Caco-2 (cell line): ENCODE measurements at places on chromosomes 7 and 10.

DNA sequence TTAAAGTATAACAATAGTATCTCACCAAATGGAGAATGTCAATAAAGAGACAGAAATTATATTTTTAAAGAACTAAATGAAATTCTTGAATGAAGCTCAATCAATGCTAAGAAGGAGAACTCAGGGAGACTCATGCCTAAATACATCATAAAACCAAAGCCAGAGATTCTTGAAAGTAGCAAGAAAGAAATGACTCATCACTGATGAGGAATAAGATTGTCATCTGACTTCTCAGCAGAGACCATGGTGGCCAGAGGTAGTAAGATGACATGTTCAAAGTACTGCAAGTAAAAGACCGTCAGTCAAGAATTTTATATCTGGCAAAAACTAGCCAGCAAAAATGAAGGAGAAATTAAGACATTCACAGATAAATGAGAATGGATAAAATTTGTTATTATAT lies 399.0 kb downstream of the GRID1 start:
- no peak for DNase-seq

DNA sequence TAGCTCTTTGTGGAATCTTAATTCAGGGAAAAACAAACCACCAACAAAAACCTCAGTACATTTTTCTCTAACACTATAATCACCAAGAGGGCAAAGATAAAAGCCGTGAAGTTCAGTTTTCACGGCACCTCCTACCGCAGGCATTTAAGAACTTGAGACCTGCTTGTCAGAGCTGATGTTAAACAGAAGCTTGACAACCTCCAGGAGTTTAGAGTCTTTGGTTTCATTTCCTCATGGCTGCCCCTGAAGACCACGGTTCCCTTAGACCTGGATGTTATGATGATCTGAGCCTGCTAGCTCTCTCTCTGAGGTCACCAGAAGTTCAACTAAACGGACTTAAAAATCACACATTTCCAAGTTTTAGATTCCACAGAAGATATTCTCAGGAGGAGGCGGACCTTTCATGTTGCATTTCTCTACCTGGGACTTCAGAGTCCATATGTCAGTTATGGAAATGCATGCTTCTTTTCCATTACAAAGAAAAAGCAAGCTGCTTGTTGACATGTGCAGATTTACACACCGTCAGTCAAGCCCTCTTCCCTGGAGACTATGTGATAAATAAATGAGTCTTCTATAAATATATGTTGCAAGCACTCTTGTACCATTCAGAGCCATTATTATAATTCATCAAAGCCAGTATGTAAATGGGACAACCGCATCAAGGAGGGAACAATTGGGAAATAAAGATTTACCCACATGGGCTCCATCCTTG lies 258.0 kb downstream of the GFRA1 start:
- no peak for DNase-seq

DNA sequence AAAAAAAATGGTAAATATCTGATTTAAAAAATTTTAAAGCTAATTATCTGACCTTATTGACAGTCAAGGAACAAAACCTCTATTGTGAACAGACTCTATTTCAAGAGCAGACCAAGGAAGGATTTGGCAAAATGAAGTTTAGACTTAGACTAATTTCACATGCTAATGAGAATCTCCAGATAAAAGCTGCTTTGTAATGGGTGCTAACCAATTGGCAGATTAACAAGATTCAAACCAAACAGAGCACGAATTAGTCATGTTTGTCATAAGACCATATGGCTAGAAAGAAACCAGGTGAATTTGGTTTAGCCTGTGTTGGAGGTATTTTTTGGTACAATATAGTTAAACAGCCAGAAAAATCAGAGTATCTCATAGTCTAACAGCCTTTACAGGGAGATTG lies 429.1 kb upstream of the NFE2L3 start:
- DNase-seq: no peak

DNA sequence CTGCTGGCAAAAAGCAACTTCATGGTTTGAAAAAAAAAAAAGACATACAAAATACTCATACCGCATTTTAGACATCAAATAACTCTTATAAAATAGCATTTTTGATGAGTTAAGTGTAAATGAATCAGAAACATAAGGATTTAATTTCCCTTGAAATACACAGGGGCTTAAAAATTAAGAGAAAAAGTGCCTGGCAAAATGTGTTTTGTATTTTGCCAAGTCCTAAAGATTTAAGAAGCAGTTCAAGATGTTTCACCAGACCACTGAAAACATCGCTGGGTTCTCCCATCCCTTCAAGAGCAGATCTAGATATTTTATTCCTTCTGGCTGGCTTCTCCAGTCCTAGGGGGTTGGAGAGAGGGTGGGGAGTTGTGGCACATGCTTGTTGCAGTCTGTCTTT lies 396.4 kb downstream of the INHBA start:
- no peak for DNase-seq

- DNase-seq: no peak
Measured at GRCh38 chr7:101154693-101155102, 422 bp downstream of the AP1S1 start.

GRCh38 chr7:2225830-2226229 lies 6.9 kb downstream of the MAD1L1 start:
- no peak for DNase-seq

- DNase-seq: no peak
Measured at GRCh38 chr7:155209478-155210319, 88.0 kb upstream of the INSIG1 start.

DNA sequence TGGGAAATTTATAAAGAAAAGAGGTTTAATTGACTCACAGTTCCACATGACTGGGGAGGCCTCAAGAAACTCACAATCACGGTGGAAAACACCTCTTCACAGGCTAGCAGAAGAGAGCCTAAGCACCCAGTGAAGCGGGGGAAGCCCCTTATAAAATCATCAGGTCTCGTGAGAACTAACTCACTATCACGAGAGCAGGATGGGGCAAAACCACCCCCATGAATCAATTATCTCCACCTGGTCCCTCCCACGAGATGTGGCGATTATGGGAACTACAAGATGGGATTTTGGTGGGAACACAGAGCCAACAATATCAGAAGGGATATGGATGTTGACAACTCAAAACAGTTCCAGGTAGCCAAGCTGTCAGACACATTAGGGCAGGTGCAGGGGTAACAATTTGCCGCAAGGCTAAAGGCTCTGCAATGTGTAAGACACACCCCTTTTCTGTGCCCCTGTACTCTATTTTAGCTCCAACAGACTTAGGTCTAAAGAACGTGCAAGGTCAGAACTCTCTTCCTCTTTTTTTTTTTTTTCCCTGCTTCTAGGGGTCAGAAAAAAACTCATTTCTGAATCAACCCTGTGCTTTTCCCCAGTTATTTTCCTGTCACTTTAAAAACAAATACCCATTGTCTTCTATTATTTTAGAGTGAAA lies 30.7 kb upstream of the RBM20 start:
- no peak for DNase-seq

GRCh38 chr10:28294809-28295208 lies 8.1 kb downstream of the MPP7 start:
- no peak for DNase-seq

- no peak for DNase-seq
Measured at GRCh38 chr10:114081911-114082583, 38.4 kb downstream of the ADRB1 start.

DNA sequence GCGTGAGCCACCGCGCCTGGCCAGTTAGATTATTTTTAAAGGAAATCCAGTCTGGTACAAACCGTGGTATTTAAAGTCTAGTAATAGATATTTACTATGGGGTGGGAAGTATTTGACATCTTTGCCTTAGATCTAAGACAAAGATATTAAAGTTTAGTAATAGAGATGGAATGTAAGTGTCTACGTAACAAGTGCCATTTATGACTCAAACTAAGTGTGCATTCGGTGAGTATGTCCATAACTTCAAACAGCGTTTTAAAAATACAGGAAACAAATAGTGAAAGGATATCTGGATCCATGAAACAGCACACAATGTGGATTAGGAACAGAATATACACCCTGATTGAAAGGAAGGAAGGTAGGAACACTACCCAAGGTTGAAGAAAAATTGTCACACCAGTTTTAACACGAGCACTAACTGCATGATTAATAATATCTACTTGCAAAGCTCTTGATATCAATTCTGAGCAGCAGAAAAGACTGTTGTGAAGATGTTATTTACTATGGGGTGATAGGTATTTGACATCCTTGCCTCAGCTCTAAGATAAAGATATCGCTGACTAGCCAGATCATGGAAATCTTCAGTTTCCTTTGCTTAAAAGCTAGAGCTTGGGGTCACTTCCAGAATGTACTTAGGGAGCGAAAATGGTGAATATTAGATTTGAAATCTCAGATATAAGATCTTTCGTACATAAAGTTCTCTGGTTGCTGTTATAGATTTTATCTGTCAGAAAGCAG lies 48.7 kb downstream of the EPC1 start:
- DNase-seq: no peak

DNA sequence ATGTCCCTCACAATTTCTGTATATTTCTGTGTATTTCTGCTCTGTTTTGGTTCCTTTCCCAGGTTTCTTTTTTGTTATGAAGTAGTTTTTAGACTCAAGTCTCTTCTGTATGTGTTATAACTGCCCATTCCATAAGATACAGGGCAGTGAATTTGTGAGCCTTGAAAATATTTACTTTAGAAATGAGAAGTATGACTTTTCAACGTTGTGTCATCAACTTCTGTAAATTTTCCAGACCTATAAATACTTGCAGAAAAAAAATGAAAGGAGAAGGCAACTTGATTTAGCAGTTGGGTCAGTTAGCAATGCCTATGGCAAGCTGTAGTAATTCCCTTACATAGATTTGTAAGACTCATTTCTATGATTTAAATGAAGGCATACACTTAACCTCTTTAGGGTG lies 11.5 kb downstream of the EGFR start:
- no peak for DNase-seq

- no peak for DNase-seq
Measured at GRCh38 chr7:149196151-149196704, 882 bp downstream of the ZNF282 start.

GRCh38 chr10:78514459-78514858 lies 480.8 kb downstream of the RPS24 start:
- no peak for DNase-seq

GRCh38 chr7:107534139-107534538 lies 29.6 kb downstream of the COG5 start:
- no peak for DNase-seq

- DNase-seq: no peak
Measured at GRCh38 chr10:114022766-114023597, 20.7 kb upstream of the ADRB1 start.

GRCh38 chr10:132319853-132320653 lies 11.9 kb upstream of the LRRC27 start:
- DNase-seq: no peak

DNA sequence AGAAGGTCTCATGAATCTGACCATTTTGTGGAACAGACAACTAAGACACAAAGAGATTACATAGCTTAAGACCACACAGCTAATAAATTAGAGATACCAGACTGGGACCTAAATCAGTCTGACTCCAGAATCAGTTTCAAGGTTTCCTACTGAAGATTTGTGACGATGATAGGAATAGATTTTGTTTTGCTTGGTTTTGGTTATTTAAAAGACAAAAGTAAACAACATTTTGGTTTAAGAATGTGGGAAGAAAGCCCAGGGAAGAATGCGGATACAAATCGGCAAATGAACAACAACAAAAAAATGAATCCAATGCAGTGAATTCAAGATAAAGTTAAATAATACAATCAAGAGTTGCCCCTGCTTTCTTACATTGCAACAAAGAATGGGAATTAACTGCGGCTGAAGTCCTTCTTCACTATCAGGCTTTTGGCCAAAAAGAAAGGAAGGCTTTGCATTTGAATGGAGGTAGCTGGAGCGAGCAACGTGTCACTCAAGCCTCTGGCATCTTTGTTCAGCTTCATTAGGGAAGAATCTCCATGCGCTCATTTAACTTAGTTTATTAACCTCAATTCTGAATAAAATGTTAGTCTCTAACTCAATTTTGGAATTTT lies 210.8 kb downstream of the ADAM12 start:
- DNase-seq: no peak

DNA sequence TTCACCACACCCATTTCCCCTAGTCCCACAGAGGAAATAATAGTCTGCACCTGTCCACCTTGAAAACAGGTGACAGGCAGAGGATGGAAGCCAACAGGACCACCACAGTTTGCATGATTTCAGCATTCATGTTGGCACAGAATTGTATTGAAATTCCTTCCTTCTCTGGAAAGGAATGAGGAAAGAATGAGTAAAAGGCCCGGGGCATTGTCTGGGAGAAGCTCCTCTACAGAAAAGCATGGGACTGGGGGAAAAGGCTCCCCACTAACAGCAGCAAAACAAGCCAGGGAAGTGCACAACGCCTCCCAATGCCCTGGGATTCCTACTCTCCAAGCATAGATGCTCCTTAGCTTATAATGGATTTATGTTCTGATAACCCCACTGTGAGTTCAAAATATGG lies 28.5 kb upstream of the TOMM7 start:
- no peak for DNase-seq

GRCh38 chr10:547591-548081 lies 141.8 kb downstream of the DIP2C start:
- DNase-seq: no peak

- no peak for DNase-seq
Measured at GRCh38 chr7:118793582-118793981, 569.1 kb downstream of the ANKRD7 start.

DNA sequence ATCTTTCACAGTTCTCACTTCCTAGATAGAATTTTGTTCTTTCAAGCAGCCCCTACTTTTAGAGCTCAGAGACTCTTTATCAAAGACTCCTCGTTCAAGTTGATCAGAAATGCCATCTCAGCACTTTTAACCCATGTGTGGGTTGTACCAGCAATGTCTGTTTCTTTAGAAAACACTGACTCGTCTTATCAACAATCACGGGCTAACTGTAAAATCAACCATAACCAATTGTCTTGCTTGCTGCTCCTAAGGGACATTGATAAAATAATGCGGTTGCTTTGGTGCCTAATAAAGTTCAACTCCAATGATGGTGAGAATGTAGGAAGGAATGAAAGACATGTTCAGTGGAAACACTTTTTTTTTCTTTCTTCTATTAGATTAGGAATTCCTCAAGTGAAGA lies 12.9 kb upstream of the CDK6 start:
- DNase-seq: no peak

DNA sequence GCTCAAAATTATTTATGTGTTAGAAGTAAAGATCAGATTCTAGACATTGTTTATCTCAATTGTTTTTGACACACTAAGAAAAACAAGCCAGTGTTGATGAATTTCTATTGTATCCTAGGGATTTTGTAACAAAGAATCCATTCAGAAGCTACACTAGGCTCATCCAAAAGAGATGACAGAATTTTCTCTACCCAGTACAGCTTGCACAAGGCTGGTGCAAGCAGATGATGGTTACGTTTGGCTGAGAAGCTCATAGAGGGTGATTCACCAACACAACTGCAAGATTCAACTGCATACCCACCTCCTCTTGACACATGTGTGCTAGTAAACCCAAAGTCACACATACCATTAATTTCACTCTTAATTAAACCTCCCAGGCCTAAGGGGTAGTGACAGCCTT lies 20.8 kb downstream of the GRM3 start:
- no peak for DNase-seq

DNA sequence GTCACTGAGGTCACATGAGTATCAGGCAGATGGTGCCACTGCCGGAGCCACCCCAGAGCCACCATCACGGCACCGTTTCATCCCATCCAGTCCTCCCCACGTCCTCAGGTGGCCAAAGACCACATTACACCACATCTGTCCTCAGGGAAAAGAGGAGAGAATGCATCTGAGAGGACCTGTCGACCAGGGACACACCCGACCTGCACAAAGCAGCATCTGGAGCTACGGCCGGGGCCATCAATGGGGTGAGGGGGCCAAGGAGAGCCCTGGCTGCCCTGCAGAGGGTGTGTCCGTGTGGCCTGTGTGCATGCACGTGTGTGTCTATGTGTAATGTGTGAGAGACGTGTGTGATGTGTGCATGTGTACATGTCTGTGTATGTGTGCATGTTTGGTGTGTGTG lies 480.6 kb downstream of the DNAJB6 start:
- no peak for DNase-seq
